ENCODE measurements at places on chromosomes 6 and 20.

DNA sequence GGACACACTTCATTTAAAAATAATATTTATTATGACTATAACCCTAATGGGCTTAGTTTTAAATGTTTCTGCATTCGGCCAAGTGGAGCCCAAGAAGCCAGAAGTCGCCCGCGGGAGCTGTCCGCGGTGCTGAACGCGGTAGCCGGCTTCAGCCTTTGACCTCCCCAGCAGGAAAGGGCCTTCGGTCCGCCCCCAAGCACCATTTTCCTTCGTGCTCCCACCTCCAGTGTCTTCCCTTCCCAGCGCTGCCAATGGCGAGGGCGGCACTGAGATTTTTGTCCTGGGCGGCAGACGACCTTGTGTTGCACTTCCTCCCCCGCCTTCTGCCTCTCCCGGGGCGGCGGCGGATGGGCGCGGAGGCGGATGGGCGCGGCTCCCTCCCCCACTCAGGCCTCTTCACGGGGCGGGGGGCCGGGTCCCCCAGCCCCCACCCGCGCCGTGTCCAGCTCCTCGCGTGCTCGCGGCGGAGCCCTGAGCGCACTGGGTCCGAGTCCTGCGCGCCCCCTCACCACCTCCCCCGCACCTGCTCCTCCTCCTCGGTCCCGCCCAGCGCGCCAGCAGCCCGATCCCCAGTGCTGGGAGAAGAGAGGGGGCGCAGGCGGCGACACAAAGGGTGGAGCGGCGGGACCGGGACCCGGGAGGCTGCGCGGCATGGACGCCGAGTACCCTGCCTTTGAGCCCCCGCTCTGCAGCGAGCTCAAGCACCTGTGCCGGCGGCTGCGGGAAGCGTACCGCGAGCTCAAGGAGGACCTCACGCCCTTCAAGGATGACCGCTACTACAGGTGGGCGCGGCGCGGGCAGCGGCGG lies 23.6 kb upstream of the TMEM181 start:
- no peak for DNase-seq

GRCh38 chr6:128098000-128098581 lies 197.2 kb upstream of the THEMIS start:
- DNase-seq, result no peak

GRCh38 chr20:24892522-24892921 lies 56.5 kb upstream of the CST7 start:
- DNase-seq, result no peak

DNA sequence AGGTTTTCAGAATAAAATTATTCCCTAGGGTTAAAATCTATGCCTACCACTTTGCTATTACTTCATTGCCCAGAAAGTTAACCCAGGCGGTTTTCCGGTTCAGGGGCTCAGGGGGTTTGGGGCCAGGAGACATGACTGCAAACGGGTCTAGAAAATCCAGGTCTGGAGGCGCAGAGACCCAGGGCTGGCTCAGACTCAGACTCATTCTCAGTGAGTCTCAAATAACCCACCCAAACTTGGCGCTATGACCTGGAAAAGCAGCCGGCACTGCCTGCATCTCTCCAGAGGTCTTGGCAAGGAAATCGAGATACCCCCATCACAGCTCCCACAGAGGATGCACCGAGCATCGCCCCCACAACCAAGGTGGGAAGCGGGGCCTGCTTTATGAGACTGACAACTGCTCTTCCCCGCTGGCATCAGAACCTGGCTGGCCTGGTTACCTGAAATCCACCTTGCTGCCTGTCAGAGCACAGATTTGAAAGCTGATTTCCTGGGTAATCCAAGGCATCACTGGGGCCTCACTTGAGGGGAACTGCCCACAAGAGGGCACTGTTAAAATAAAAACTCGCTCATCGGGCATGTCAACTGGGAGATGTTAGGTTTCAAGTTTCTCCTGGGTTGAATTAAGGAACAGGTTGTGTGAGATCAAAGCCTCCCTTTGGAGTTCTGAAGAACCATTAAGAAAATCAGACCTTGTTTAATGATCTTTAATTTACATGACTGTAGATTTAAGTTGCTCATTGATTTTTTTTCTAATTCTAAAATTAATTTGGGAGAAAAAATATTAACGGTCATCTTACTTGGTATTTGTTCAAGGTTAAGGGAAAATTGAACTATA lies 55.1 kb downstream of the KIF16B start:
- no peak for DNase-seq

- DNase-seq, result no peak
Measured at GRCh38 chr20:34420146-34420545, 57.1 kb downstream of the ITCH start.

- no peak for DNase-seq
Measured at GRCh38 chr6:45923831-45924391, 91.7 kb downstream of the CLIC5 start.

- no peak for DNase-seq
Measured at GRCh38 chr20:50460608-50461267, 49.4 kb upstream of the PTPN1 start.

DNA sequence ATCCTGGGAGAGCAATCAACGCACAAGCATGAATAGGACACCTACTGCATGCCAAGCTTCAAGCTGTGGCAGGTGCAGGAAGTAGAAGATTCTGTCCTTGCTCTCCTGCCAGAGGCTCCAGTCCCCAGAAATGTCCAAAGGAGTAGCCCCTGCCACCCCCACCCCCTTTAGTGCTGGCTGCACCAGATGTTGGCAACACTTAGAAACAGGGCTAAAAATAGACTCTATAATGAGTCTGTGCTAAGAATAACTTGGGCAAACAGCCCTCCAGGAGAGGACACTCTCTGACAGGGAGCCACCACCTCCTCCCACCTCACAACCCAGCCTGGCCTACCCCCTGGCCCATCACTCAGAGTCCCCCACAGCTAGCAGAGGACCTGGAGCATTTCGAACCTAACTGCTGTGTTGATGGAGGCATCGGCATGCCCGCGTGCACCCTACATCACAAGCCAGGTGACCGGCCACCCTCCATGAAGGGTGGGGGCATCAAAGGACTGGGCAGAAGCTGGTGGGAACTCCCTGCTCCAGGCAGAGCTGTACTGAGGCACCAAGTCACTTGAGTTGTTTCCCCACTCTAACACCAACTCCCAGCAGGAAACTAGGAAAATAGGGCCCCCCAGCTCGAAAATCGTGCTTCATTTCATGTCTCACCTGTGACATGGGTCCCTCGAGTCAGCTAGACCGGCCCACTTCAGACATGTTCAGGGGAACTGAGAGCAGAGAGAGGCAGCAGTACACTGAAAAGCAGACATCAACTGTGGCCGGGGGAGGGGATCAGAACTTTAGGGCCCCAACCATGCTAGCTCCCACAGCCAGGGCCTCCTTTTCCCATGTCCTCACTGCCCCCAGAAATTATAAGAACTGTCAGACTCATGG lies 18.7 kb downstream of the TFEB start:
- no peak for DNase-seq

DNA sequence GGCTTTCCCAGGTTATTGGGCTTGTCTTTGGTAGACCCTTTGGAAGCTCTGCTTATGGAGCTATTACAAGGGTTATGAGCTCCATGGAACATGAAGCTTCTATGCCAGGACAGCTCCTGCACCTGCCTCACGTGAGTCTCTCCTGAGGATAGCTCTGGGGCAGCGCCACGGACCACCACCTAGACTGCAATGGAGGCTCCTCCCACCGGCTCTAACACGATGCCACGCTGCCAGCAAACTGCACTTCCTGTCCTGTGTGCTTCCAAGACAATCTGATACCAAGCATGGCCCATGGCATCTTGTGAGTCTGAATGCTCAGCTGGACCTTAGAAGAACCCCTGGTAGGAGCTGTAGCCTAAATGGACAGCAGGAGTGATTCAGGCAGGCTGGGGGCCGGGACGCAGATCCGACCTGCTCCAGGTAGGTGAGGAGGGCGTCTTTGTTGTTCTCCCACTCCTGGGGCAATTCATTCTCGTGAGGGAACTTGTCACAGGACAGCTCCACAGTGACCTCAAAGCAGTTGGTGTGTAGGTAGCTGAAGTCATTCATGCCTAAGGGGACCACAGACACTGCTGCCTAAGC lies 5.5 kb downstream of the CPXM1 start:
- DNase-seq, result no peak

- no peak for DNase-seq
Measured at GRCh38 chr20:8210749-8211148, 78.7 kb downstream of the PLCB1 start.

- DNase-seq, result no peak
Measured at GRCh38 chr6:28977341-28978132, 27.6 kb downstream of the ZNF311 start.

- no peak for DNase-seq
Measured at GRCh38 chr6:154786144-154786868, 53.1 kb downstream of the SCAF8 start.

- no peak for DNase-seq
Measured at GRCh38 chr20:63864545-63864977, 509 bp upstream of the TPD52L2 start.

- no peak for DNase-seq
Measured at GRCh38 chr20:3413393-3413889, 6.0 kb upstream of the DNAAF9 start.

GRCh38 chr6:157471077-157471686 lies 90.2 kb downstream of the ZDHHC14 start:
- no peak for DNase-seq

- DNase-seq, result no peak
Measured at GRCh38 chr6:154229786-154230185, 126.8 kb downstream of the IPCEF1 start.

DNA sequence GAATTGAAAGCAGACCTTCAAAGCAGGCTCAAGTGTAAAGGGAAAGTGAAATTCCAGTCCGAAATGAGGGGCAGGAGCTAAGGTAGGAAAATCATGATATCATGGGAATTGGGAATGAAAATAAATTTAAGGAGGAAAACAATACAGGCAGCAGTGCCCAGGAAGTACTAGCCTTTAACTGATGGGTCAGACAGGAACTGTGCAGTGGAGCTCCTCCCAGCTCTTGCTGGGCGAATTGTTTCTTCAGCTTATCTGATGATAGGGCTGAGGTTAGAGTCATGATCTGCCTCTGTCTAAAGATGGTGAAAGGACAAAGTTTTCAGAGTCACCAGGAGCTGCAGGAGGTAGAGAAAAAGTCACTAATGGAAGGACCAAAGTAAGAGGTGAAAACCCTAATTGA lies 457.9 kb upstream of the PTCHD4 start:
- no peak for DNase-seq

DNA sequence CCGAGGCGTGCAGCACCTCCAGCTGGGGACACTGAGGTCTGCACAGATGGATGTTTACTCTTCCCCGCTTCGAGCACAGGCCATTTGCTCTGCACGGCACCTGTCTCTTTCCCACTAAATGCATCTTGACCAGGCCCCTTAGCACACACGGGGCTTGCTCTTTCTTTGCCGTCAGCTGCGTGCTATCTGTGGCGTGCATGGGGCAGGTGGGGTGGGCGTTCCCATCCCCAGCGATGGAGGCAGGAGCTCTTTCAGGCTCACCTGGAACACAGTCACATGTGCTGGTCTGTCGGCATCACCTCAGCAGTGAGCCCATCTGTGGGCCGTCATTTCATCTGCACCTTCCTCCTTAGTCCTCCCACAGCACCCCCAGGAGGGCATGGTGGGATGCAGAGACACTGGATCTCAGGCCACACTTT lies 35.1 kb downstream of the RBM38 start:
- DNase-seq, result no peak

DNA sequence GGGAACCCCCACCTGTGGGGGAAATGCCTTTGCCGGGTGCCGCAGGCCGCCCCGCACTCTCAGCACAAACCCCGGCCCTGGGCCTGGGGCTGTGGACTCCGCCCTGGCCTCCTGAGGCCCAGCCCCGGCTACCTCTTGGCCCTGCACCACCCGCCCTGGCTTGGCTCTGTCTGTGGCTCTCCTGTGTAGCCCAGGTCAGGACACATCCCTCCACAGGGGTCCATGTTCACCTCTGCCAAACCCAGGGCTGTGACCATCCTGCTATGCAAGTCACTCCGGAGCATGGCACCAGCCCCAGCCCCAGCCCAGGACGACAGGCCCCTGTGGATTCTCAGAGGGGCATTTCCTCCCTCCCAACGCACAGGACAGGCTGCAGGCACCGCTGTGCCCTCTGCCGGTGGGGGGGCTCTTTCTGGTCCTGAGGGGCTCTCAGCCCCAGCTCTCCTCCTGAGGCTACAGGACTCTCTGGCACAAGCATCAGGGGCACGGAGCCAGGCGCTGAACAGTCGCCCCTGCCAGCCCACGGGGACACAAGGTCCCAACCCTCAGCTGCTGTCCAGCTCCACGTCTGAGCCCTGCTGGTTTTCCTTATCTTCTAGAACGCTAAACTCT lies 45.7 kb downstream of the TAF4 start:
- DNase-seq, result no peak

DNA sequence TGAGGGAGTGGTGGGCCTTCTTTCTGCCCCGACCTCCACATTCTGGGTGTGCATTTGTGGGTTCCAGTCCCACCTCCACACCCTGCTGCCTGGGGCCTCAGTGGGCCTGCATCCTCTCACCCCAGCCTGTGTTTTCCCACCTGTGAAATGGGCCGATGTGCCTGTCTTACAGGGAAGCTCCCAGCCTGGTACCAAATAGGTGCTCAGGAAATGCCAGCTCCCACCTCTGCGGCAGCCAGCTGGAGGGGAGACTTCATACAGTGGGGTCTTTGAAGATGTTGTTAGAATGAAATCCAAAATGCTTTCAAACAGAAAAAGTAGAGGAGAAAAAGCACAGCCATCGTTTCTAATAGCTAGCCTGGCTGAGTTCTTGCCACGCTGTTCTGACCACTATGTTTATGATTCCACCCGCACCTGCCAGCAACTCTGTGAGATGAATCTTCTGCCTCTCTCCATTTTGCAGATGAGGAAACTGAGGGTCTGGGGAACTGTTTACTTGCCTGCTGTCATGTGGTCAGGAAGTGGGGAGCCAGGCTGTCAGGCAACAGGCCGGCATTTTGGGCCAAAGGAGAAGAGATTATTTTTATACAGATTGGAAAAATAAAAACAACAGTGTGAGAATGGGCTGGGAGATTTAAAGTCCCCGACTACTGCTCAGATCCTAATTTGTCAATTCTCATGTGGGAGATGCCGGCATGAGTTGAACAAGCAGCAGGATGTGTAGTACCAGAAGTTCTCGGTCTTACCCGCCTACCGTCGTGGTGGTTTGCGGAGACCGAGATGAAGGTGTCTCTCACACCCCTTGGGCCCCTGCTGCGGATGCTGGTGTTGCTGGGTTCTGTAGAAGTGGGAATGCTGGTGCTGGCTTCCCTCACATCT lies 4.6 kb downstream of the TMEM181 start:
- DNase-seq, result no peak

GRCh38 chr6:158782432-158783166 lies 36.6 kb downstream of the EZR start:
- DNase-seq, result no peak

Measured in cortex of kidney (tissue), 1 donor.